Tibial nerve (tissue), 4 donors: ENCODE measurements at places on chromosomes 4 and X. TPM values are rescaled to one million over a fixed set of nuclear protein-coding genes. Genes with fewer than 3 reads are reported as not detected.

GRCh38 chrX:13015536-13016236, 28.7 kb downstream of the FAM9C start:
- no peak for DNase-seq

PITX2 gene
- not detected for total RNA-seq

USP17L30 gene
- total RNA-seq: not detected

DNA sequence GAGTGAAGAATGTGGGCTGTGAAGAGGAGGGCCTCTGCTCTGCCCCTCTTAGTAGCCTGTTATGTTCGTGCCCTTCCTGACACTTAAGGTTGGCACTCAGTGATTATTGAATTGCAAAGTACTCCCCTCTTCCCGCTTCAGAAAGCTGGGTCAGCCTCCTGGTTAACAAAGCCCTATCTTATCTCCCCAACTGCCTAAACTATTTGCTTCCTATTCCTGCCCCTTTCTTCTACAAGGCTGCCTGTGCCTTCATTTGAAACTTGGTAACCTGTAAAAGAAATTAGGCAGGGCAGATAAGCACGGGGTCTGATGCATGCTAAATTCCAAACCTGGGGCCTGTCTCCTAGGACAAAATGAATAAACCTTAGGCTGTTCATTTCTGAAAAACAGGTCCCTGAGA, 23.1 kb upstream of the TMEM150C start:
- DNase-seq: no peak

DNA sequence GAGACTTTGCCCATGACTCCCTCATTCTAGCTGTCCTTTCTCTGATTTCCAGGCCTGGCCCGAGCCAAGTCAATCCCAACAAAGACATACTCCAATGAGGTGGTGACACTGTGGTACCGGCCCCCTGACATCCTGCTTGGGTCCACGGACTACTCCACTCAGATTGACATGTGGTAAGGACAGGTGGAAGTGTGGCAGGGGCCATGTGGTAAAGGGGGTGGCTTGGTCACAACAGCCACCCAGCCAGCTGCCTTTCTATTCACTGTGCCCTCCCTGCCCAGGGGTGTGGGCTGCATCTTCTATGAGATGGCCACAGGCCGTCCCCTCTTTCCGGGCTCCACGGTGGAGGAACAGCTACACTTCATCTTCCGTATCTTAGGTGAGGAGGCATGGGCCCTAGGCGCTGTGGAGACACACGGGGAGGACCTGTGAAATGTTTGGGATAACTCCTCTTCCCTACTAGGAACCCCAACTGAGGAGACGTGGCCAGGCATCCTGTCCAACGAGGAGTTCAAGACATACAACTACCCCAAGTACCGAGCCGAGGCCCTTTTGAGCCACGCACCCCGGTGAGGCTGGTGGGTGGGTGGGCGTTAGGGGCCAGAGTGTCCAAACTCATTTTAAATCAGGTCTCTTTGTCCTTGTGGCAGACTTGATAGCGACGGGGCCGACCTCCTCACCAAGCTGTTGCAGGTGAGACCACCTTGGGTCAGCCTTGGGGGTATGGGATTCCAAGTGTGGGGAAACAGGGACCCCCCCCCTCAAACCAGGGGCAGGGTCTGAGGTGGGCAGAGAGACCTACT, 6.1 kb upstream of the USP11 start:
- no peak for DNase-seq
